ENCODE measurements at places on chromosomes 4 and X.

- DNase-seq, result no peak
These were observed 424.5 kb upstream of the NR3C2 start for GRCh38 chr4:148866666-148867065.

DNA sequence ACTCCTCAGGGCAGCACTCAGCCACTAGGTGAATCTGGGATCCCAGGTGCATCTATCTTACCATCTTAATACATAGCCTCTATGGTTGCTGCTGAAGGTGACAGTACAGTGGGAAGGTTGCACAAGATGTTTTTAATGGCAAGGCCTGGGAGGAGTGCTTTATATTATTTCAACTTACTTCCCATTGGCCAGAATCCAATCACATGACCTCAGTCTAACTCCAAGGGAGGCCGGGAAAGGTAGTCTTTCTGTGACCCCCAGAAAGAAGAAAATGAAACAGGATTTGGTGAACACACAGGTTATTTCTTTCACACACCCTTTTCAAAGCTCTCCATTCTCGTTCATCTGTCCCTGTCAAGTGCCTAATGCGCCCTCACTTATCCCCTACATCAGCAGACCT is 189.1 kb upstream of the ATP6AP2 start:
- no peak for DNase-seq

DNA sequence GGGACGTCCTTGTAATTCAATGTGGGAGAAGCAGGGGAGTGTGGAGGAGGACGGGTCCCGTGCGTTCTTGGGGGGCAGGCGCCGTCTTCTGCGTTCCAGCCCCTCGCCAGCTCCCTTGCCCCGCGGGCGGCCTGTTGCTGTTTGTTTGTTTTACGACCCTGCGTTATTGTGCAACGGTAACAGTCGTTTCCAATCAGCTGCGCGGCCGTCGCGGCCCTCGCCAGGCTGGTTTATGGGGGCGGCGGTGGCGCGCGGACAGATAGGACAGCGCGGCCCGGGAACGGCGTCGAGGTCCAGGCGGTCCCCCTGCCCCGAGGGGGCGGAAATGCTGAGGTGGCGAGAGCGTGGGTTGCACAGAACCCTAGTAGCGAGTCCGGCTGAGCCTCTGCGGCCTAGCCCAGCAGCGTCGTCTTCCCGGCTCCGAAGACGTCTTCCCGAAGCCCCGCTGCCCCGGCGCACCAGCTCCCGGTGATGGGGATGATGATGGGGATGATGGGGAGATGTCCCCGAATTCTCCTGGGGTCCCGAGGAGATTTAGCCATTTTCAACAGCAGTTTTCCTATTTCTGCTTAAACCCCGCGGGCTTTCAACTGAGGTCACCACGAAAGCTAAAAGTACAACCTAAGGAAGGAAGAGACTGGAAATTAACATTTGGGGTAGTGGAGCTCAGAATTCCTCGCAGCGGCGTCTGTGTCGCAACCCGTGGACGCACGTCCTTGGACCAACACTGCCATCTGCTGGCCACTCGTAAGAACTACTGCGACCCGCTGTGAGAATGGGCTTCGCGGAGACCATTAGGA is 4.8 kb downstream of the PDGFRA start:
- peak; percentile 81 for DNase-seq

DNA sequence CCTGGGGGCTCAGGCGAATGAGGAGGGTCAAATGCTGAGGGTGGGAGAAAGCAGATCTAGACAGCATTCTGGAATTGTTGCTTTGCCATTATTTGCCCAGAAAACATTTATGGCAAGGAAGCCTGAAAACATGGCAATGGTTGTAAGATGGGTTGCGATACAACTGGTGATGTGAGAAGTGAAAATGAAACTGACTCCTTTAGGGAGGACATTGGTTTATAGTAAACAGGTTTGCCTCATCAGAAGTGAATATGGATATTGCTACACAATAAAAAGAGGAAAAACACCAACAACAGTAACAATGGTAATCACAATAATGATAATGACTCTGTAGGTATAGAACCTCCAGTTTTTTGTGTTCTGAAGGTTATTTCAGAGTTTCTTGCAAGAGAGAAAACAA is 107.0 kb upstream of the TBC1D9 start:
- DNase-seq, result no peak

DNA sequence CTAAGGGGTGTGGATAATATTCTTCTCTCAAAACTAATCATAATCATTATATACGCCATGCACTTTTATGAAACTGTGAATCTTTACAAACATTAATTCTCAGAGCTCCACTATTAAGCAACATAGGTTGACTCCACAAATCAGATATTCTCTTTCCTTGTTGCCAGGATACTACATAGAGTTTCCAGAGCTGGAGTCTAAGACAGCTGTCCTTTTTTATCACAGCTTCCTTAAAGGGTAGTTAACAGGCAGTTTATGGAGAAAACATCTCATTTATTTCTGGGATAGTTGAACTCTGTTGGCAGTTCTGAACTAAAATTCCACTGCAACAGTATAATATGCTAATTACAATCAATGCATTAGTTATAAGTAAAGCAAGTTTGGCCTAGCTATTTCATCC is 152.1 kb upstream of the PPP1R2C start:
- no peak for DNase-seq

GRCh38 chr4:10082047-10082446 is 34.6 kb downstream of the WDR1 start:
- no peak for DNase-seq

- DNase-seq, result no peak
These were observed at the start of gene ARSH for GRCh38 chrX:3006495-3006894. Gene ARSH, plus strand, starts transcription at chrX:3006546. Its CDS starts 67 bp downstream, at chrX:3006613.

- no peak for DNase-seq
These were observed 43.3 kb downstream of the NHSL2 start for GRCh38 chrX:71953946-71954345.

DNA sequence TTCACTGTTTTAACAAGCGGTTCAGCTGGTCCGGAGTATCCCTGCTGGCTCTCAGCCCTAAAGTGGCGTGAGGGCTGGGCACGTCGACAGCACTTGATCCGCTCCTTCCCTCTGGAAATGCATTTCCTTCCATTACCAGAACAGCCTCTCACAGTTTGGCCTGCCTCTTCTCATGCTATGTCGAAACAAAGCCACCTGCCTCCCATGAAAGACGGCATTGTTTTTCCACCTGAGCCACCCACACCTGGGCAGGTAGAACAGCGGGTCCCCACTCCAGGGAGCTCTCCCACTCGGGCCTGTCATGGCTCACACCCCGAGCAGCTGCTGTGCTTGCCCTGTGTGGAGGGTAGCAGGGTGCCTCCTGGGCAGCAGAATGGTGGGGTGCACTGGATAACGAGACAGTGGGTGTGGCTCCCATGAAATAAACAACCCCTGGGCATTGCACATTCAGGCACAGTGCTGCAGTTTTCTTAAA is 86.2 kb downstream of the FHDC1 start:
- no peak for DNase-seq

DNA sequence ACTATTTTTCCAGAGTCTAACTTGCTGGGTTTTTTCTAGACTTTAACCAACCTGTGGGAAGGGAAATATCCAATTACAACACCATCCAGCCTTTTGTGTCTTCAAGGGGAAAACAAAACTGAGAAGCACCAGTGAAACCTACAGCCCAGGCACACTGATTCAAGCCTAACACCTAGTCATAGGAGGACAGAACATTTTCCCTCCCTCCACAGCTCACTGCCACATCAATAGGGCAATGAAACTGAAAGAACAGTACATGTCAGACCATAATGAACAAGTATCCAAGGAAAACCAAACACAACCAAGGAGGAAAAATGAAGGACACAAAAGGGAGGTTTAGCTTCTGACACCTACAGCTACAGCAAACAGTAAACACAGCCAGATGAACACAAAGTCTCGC is 17.6 kb downstream of the MAGEA8 start:
- no peak for DNase-seq

- DNase-seq, result peak; percentile 27
These were observed 213.4 kb upstream of the S100G start for GRCh38 chrX:16436348-16437188.

GRCh38 chrX:31178064-31178768 is 106.4 kb upstream of the FTHL17 start:
- DNase-seq, result no peak

GRCh38 chrX:130896026-130896425 is 7.0 kb downstream of the ENOX2 start:
- DNase-seq, result no peak

DNA sequence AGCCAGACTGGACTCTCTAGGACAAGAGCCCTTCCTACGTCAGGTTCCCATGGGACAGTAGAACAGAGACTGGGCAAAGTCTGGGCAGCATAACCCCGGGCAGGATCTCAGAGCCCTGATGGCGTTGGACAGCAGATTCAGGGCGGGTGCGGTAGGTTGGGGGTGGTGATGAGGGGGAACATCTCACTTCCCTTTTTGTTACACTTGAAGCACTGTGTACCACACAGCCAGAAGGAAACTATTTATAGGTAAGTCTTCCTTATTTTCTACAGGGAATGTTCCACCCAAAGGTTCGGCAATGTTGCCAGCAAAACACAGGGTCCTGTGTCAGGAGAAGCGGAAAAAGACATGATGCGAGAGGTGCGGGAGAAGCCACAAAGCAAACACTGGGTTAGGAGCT is 54.3 kb downstream of the TSC22D3 start:
- no peak for DNase-seq

- DNase-seq, result no peak
These were observed 23.0 kb downstream of the GRXCR1 start for GRCh38 chr4:42915484-42915883.

DNA sequence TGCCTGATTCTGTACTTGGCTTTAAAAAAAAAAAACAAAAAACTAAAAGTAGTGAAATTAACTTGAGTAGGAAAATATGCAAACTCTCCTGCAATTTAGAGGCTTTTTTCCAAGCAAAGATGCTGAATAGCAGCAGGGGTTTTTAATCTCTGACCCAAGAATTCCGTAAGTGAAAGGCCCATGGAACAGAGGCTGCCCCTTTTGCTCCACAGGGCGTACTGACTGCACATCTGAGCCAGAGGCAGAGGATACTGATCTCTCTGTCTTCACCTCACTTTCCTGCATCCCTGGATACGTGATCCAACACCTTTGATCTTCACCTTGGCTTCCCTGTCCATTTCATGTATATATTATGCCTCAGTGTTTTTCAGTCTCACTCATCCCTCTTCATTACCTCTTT is 3.9 kb downstream of the FAM149A start:
- DNase-seq, result no peak

GRCh38 chrX:107978707-107979307 is 3.4 kb downstream of the TEX13B start:
- no peak for DNase-seq

DNA sequence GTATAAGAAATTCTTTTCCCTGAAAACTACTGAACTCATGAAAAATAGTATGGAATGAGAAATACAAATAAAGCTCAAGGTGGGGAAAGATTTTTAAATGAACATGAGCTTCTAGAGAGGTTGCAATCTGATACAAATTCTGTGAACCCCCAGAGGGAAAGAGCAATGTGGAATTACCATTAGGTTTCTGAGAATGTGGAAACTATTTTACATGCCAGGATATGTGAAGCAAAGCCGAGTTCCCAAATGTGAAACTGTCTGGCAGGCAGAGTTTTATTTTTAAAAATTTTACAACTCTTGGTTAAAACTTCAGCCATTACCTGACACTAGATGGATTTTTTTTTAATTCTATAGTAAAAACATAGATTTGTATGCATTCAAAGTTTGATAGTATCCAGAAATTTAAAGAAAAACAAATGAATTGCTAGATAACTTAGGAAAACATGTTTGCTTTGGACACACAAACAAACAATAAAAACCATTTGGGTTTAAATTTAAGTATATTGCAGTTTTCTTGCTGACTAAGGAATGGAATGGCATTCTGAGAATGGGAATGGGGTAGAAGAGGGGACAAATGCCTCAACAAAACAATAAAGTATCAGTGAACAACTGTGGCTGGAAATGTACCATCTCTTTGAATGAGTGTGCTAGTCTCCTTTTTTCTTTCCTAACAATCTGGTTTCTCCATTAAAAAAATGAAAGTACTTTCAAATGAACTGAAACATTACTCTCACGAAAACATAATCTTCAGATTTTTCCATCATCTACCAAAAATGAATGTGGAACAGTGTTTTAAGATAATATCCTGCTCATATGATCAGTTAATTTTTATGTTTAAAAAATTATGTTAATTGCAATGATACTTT is 99.6 kb downstream of the PCDH18 start:
- no peak for DNase-seq

DNA sequence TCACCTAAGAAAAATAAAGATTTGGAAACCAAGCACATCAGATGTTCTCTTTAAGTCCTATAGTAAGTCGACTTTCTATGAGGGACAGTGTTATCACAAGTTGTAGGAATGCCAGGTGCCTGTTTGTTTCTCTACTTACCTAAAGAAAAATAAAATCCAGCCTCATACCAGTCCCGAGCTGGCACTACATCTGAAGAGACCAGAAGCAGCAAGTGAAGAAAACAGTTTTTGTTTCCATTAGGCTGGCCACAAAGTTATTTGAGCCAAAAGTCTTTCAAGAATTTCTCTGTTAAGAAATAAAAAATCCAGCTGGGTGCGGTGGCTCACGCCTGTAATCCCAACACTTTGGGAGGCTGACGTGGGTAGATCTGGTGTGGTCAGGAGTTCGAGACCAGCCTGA is 10.8 kb upstream of the PPARGC1A start:
- DNase-seq, result no peak

DNA sequence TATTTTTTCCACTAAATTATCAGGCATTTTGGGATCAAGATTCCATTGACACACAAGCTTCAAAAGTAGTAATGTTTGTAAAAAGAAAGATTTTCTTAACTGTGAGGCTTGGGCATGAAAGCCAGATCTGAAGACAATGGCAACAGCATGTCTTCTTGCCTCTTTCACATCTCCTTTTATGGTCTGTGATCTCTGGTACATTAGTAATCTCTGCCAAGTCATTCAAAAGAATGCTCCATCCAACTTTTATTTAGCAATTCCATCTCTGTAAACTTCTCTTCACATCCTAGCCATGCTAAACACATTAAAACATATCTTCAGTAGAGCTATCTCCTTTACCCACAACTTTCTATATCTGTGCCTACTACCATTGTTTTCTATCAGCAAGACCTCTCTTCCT is 465.4 kb downstream of the FAT4 start:
- DNase-seq, result no peak

- no peak for DNase-seq
These were observed 2.3 kb downstream of the NOCT start for GRCh38 chr4:139017861-139018260.

GRCh38 chr4:7924163-7924562 is 15.5 kb downstream of the AFAP1 start:
- DNase-seq, result no peak

DNA sequence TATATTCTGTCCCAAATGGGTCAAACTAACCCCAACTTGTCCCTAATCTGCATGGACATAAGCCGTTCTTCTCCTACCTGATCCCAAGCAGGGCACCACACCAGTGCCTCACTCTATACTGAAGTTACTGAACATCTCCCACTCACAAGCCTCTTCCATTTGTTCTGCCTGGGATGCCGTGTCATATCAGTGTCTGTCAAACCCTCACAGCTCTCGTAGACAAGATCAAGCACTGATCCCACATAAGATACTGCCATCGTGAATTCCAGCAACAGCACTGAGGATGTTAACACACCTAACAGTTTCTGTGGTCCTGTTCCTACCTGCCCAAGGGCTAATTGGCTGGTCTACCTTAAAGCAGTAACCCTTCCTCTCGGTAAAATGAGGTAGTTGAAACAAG is 162.1 kb downstream of the APBB2 start:
- DNase-seq, result no peak

Data from GM13977 (cell line).